Ovary (tissue), 10 donors: ENCODE measurements at places on chromosomes 4 and X. TPM values are rescaled to one million over a fixed set of nuclear protein-coding genes. Genes with fewer than 3 reads are reported as not detected.

The TIGD2 gene
- 2.2 TPM for total RNA-seq

DNA sequence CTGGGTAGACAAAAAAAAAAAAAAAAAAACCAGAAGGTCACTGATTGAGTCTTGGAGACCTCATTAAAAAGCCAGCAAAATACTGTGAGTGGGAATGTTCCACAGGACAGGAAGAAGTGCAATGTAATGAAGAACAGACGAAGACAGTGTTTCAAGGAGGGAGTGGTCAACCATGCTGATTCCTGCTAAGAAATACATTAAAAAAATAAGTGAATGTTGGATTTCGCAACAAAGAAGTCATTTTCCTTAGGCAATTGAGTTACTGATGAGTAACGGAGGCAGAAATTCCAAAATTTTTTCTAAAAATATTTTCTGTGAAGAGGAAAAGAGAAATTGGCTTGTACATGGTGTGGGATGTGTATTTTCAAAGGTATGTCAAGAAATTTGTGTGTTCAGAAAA, 94.3 kb upstream of the FAM47B start:
- no peaks in the 10 kb centered on the region for H3K27me3 ChIP-seq
- DNase-seq: no peak
- no peaks in the 10 kb centered on the region for H3K4me1 ChIP-seq
- H3K36me3 ChIP-seq: no peaks in the 10 kb centered on the region

- no peak overlapping the region for H3K4me3 ChIP-seq
- no peaks in the 10 kb centered on the region for H3K27me3 ChIP-seq
- no peak for DNase-seq
- H3K27ac ChIP-seq: no peak overlapping the region
Measured at GRCh38 chr4:105909787-105910281, 14.6 kb downstream of the NPNT start.

DNA sequence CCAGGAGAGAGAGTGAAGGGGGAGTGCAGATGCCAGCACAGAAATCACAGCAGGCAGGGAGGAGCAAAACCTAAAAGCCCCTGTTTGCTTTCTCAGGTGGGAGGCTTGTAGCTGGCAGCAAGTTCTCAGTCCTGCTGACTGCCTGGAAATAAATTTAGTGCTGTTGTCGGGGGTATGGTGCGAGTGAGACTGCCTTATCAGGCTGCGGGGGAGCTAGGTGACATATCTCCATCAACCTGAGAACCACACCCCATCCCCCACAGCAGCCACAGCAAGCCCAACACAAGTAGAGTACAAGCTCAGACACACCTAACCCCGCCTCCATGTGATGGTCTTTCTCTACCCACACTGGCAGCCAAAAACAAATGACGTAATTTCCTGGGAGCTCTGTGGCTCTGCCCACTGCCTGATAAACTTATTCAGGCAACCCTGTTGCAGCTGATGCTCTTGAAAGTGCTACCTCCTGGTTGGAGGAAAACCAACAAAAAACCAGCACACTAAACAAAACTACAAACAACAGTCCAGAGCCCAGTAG, 953.4 kb upstream of the NDST4 start:
- DNase-seq: no peak
- no peaks in the 10 kb centered on the region for H3K27me3 ChIP-seq
- no peaks in the 10 kb centered on the region for H3K4me1 ChIP-seq
- no peak overlapping the region for H3K27ac ChIP-seq
- H3K36me3 ChIP-seq: no peaks in the 10 kb centered on the region

DNA sequence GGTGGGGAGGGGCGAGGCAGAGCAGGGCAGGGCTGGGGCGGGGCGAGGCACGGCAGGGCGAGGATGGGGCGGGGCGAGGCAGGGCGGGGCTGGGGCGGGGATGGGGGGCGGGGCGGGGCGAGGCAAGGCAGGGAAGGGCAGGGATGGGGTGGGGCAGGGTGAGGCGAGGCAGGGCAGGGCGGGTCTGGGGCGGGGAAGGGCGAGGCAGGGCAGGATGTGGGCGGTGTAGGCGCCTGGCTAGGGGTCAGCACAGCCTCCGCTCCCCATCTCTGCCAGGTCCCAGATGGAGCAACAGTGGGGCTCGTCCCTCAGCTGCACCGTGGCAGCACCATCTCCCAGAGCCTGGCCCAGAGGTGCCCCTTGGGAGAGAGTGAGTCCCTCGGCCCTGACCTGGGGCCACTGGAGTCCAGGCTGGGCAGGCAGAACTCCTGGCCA, 4.2 kb upstream of the SRPK3 start:
- H3K27me3 ChIP-seq: no peaks in the 10 kb centered on the region
- H3K27ac ChIP-seq: no peak overlapping the region
- DNase-seq: no peak
- H3K4me3 ChIP-seq: no peak overlapping the region
- H3K4me1 ChIP-seq: no peaks in the 10 kb centered on the region

- H3K4me3 ChIP-seq: no peak overlapping the region
- no peak for DNase-seq
- H3K27me3 ChIP-seq: no peaks in the 10 kb centered on the region
Measured at GRCh38 chrX:115058276-115058675, 40.9 kb upstream of the IL13RA2 start.

DNA sequence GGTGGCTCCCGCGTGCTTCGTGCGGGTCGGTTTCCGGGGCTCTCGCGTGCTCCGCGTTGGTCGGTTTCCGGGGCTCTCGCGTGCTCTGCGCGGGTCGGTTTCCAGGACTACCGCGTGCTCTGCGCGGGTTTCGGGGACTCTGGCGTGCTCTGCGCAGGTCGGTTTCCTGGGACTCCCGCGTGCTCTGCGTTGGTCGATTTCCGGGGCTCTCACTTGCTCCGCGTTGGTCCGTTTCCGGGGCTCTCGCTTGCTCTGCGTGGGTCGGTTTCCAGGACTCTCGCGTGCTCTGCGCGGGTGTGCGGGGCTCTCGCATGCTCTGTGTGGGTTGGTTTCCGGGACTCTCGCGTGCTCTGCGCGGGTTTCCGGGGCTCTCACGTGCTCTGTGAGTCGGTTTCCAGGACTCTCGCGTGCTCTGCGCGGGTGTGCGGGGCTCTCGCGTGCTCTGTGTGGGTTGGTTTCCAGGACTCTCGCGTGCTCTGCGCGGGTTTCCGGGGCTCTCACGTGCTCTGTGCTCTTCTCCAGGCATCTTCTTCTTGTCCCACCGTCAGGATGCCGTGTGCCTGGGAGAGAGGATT, 109.9 kb upstream of the LRPAP1 start:
- H3K27ac ChIP-seq: no peak overlapping the region
- no peaks in the 10 kb centered on the region for H3K27me3 ChIP-seq
- H3K36me3 ChIP-seq: no peaks in the 10 kb centered on the region
- no peak for DNase-seq
- no peak overlapping the region for H3K4me3 ChIP-seq
- H3K4me1 ChIP-seq: no peaks in the 10 kb centered on the region

GRCh38 chr4:129043523-129043922, 49.8 kb downstream of the SCLT1 start:
- DNase-seq: no peak
- H3K27ac ChIP-seq: no peak overlapping the region
- no peak overlapping the region for H3K4me3 ChIP-seq
- H3K27me3 ChIP-seq: no peaks in the 10 kb centered on the region

GRCh38 chrX:63812823-63813222, 27.8 kb upstream of the ARHGEF9 start:
- H3K36me3 ChIP-seq: no peaks in the 10 kb centered on the region
- no peak for DNase-seq

GRCh38 chr4:24568425-24568824, 15.9 kb downstream of the DHX15 start:
- H3K27me3 ChIP-seq: no peaks in the 10 kb centered on the region
- H3K4me3 ChIP-seq: no peak overlapping the region
- peaks cover 2% of the 10 kb centered on the region for H3K4me1 ChIP-seq
- no peak overlapping the region for H3K27ac ChIP-seq
- DNase-seq: no peak

DNA sequence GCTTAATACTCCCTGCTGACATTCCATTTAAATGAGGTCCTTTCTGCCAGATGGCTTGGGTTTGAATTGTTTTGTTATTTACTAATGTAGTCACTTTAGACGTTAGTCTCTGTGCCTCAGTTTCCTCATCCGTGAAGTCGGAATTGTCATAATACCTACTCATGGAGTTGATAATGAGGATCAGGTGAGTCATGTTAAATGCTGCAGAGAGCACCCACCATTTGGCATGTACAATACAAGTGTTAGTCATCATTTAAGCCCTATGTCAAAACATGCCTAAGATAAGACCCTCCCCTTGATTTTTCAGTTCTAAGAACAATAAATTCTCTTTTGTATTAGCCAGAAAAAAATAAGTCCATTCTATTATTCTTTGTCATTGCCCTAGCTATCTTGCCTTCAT, 534.8 kb upstream of the HTR2C start:
- no peaks in the 10 kb centered on the region for H3K27me3 ChIP-seq
- H3K4me3 ChIP-seq: no peak overlapping the region
- no peaks in the 10 kb centered on the region for H3K36me3 ChIP-seq
- H3K27ac ChIP-seq: no peak overlapping the region

DNA sequence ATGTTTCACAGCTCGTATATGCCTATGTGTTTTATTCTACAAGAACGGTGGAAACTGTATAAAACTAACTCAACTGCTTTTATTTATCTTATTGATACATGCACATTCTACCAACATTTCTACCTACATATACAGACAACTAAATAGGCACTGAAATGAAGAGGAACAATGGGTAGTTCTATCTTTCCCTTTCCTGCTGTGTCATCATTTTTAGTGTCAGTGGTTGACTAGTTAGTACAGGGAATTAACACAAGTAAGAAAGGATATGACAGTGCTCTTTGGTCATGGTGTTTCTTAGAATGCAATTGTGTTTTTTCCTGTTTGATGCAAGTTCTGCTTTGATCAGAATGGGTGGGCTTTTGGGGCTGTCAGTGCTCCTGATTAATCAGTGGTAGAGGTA, 293.8 kb upstream of the CTSO start:
- no peak overlapping the region for H3K4me3 ChIP-seq
- H3K27ac ChIP-seq: no peak overlapping the region
- no peaks in the 10 kb centered on the region for H3K36me3 ChIP-seq
- no peaks in the 10 kb centered on the region for H3K27me3 ChIP-seq

DNA sequence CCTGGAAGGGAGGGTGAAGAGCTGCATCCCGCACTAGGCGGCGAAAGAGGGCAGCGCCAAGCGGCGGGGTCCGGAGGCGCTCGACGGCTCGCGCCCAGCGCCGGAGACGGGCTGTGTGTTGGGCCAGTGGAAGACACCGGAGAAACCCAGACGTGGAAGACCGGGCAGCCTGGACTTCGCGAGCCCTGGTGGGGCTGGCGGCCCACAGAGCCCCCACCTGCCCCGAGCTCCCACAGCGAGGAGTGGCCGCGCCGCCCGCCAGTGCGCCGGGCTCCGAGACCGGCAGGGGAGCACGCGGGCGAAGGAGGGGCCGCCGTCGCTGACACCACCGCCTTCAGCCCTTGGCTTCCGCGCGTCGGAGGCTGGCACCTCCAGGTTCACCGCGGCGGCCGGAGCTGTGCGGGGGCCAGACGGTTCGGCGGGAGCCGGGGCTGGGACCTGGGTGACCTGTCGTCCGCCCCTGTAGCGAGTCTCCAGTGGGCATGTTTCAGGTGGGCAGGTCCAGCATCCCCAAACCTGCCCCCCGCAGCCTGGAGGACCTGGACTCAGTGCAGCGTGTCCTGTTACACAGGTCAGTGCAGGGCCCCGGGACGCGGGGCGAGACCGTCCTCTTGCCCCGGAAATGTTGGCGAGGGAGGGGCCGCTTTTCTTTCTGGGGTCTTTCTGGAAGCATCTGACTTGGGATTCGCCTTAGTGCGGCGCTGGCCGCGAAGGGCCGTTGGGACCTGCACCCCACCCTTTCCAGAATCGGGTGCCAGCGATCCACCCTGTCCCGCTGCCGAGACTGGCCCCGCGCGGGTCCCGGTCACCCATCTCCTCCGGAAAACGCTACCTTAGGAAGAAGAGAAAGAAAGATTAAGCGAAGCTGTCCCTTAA, 9.6 kb upstream of the INTU start:
- no peaks in the 10 kb centered on the region for H3K4me1 ChIP-seq
- peak; percentile 56 for DNase-seq
- no peaks in the 10 kb centered on the region for H3K36me3 ChIP-seq
- H3K4me3 ChIP-seq: peak overlapping the region; percentile 41
- H3K27ac ChIP-seq: no peak overlapping the region

DNA sequence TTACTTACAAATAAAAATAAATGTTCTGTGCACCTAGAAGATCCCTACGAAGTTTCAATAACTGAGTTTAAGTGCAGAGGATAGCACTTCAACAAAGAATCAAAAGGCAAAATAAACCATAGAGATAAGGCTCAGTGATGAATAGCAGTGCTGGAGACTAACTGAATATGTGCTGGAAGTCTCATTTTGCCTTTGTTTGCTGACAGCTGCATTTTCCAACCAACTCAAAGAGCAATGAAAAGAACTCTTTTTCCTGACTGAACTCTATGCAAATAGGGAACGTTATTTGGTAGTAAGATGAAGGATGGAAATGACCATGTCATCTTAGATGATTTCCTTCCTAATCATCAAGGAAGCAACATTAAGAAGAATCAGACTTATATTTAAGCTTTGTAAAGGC, 32.7 kb upstream of the ADH7 start:
- H3K27me3 ChIP-seq: no peaks in the 10 kb centered on the region
- H3K36me3 ChIP-seq: no peaks in the 10 kb centered on the region
- no peak overlapping the region for H3K4me3 ChIP-seq
- no peaks in the 10 kb centered on the region for H3K4me1 ChIP-seq

The TEC gene
- 3.2 TPM for total RNA-seq

The MSN gene
- 160 TPM for total RNA-seq

GRCh38 chrX:119036107-119037029, 36.4 kb upstream of the CT47C1 start:
- peaks cover 4% of the 10 kb centered on the region for H3K4me1 ChIP-seq
- H3K4me3 ChIP-seq: no peak overlapping the region
- H3K27ac ChIP-seq: no peak overlapping the region
- no peak for DNase-seq
- no peaks in the 10 kb centered on the region for H3K27me3 ChIP-seq
- no peaks in the 10 kb centered on the region for H3K36me3 ChIP-seq

The USP26 gene
- total RNA-seq: not detected

GRCh38 chr4:17138847-17139246, 240.4 kb upstream of the LDB2 start:
- no peak for DNase-seq
- H3K4me1 ChIP-seq: no peaks in the 10 kb centered on the region
- no peak overlapping the region for H3K4me3 ChIP-seq
- no peaks in the 10 kb centered on the region for H3K27me3 ChIP-seq
- no peaks in the 10 kb centered on the region for H3K36me3 ChIP-seq

- peak overlapping the region; percentile 83 for H3K27ac ChIP-seq
- no peaks in the 10 kb centered on the region for H3K36me3 ChIP-seq
- peak; percentile 37 for DNase-seq
- peaks cover 9% of the 10 kb centered on the region for H3K4me1 ChIP-seq
Measured at GRCh38 chr4:3294401-3295241, 1.8 kb downstream of the RGS12 start.

GRCh38 chr4:56863441-56864139, 42.1 kb upstream of the SPINK2 start:
- no peak for DNase-seq
- no peak overlapping the region for H3K27ac ChIP-seq
- H3K36me3 ChIP-seq: no peaks in the 10 kb centered on the region
- no peak overlapping the region for H3K4me3 ChIP-seq
- H3K4me1 ChIP-seq: no peaks in the 10 kb centered on the region

GRCh38 chr4:19924761-19925160, 326.9 kb upstream of the SLIT2 start:
- H3K27me3 ChIP-seq: no peaks in the 10 kb centered on the region
- DNase-seq: no peak
- no peaks in the 10 kb centered on the region for H3K36me3 ChIP-seq
- no peak overlapping the region for H3K27ac ChIP-seq
